ENCODE measurements at places on chromosomes 6 and 20.
A peak's percentile ranks its signal among the peaks of the same experiment; 100 is the strongest.

DNA sequence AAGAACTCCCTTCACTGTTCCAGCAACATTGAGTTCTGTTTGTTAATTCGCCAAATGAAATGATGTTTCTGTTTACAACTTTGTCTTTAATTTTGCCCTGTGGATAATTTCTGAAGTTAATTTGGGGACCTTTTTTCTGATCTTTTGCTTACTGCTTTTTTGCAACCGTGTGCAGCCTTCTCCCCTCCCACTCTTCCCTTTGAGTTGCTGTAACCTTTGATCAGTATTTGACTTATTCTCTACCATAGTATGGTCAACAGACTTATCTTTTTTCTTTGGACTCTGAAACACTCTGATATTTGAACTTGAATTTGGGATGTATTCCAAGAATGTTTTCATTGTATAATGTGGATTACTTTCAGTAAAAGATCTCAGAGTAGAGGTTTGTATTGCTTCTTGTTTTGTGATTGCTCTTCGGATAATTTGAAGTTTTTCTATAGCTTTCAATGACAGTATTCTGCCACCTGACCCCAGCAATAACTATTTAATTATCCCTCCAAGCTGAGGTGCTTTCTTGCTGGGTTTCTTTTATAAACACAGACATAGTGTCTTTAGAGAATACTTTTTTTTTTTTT, 46.2 kb downstream of the LRRN4 start:
- no peak for DNase-seq

GRCh38 chr20:37697314-37697713, 3.5 kb downstream of the CTNNBL1 start:
- DNase-seq, result no peak

DNA sequence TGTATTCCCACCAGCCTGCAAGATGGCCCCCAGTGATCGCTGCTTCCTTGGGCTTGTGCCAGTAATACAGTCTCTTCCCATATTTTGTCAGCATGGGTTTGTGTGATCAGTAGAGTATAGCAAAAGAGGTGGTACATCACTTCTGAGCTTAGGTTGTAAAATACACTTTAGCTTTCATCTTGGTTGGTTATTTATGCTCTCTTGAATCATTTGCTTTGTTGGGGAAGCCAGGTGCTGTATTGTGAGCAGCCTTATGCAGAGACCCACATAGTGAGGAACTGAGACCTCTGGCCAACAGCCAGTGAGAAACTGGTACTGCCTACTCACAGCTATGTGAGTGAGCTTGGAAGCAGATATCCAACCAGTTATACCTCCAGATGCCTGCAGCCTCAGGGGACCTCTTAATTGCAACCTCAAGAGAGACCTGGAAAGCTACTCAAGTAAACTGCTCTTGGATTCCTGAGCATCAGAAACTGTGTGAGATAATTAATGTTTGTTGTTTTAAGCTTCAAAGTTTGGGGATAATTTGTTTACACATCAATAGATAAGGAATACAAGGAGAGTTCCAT, 229.3 kb downstream of the FARS2 start:
- no peak for DNase-seq

GRCh38 chr20:24257171-24257570, 212.3 kb upstream of the SYNDIG1 start:
- DNase-seq, result peak; percentile 63

- DNase-seq, result no peak
These were observed 934.4 kb downstream of the KIF16B start for GRCh38 chr20:15638816-15639215.

- DNase-seq, result peak; percentile 75
These were observed 45.9 kb downstream of the ZNF217 start for GRCh38 chr20:53547664-53548239.

DNA sequence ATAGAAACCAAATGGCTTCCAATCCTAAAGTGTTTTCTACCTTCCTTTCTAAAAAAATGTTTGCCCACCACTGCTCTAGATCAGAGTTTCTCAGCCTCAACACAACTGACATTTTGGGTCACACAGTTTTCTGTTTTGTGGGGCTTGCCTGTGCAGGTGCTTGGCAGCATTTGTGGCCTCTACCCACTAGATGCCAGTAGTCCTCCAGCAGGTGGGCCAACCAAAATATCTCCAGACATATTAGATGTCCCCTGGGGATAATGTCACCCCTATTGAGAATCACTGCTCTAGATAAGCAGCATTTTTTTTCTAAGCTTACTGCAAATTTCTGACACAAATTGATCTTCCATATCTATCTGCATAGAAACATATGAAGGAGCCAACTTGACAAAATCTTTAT, 26.3 kb upstream of the EPM2A start:
- no peak for DNase-seq

- peak; percentile 68 for DNase-seq
These were observed 1.4 kb upstream of the CHD6 start for GRCh38 chr20:41619360-41620100.

- no peak for DNase-seq
These were observed 9.1 kb downstream of the DYNLRB1 start for GRCh38 chr20:34525342-34525708.

GRCh38 chr6:54578261-54578660, 268.3 kb upstream of the FAM83B start:
- no peak for DNase-seq

GRCh38 chr20:21322921-21323331, 19.8 kb downstream of the XRN2 start:
- DNase-seq, result peak; percentile 2

DNA sequence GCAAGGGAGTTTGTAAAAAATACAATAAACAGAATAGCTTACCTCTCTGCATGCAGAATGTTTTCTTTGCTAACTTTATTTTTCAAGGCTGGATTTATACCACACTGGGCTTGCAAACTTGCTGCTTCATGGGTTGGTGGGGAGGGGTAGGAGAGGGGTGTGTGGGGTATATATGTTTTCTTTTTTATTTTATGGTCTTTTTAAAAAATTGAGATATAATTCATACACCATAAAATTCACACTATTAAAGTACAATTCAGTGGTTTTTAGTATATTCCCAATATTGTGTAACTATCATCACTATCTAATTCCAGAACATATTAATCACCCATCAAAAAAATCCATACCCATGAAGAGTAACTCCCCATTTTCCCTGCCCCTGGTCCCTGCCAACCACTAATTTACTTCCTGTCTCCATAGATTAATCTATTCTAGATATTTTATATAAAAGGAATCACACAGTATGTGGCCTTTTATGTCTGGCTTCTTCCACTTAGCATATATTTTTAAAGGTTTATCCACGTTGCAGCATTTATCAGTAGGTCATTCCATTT, 14.3 kb upstream of the TRPC4AP start:
- peak; percentile 17 for DNase-seq

DNA sequence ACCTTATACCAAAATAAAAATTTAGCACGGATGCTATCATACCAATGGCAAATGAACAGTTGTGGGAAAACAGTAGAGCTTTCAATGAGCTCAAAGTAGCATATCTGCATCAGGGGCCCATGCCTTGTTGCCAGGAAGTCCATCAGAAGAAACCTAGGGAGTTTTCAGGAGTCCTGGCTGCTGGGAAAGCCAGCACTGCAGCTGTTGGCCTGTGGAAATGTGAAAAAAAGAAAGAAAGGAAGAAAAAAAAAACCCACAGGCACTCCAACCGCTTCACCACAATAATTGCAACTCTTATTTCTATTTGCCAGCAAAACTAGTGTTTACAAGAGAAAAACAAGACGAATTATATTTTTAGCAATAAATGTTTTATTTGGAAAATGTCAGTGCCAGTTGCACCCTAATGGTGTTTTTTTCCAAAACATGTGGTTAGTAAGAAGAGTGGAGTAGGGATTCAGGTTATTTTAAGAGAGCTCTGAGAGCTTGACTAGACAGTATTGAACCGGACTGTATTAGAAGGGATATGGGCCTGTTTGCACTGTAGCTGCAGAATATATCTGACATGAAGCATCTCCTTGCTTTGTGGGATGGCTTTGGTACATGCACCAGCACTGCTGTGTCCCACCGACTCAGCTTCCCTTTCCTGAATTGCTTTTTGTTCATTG, 137.3 kb downstream of the CCDC170 start:
- no peak for DNase-seq

- DNase-seq, result no peak
These were observed 176.6 kb upstream of the TAB2 start for GRCh38 chr6:149140910-149141290.

DNA sequence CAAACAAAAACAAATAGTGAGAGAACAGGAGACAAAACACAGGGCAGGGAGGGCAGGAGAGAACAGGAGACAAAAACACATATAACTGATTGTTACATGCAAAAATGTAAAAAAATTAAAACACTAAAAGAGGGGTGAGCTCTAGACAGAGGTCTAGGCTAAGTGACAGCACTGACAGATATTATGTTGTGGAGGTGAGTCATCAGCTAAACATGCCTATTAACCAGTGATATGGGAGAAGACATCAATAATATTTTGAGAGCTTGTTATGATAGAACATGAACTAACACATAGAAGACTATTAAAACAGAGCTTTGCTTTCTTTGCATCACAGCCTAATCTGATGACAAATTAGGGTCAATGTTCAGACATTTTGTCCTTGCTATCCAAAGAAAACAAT, 972.7 kb downstream of the PRIM2 start:
- no peak for DNase-seq

DNA sequence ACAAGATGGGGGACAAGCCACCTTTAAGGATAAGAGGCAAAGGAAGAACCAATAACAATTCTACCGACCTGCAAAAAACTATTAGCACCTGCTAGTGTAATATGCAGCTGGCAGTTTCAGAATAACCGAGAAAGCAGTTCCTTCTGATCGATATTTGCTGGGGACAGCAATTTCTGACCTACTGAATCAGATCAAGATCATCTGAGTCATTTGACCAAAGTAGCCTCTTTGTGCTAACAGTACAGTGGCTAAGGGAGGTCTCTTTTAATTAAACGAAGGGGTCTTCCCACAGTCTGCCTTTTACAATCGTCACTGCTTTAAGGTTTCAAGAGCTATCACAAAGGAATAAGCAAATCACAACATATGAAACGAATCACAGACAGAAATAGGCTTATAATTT, 318.9 kb downstream of the BTBD9 start:
- DNase-seq, result no peak

DNA sequence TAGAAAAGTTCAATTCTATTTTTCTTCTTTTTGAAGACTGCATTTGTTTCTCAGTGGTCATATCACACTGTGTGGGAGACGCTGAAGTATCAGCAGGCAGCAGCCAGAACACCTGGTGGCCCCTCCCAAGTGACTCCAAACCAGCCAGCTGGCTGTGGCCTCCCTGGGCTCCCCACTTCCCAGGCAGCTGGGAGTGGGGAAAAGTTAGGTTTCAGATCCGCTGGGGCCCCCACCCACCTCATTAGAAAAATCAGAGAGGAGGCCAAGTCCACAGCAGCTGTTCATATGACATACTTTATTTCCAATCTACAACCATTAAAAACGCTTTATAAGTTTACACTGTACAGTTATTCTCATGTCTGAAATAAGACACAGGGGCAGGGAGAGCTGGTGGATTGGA, 3.6 kb upstream of the DSN1 start:
- DNase-seq, result no peak

Measured in fibroblast of upper back skin (primary cell).